ENCODE measurements at places on chromosomes 4 and X. TPM values are rescaled to one million over a fixed set of nuclear protein-coding genes. Genes with fewer than 3 reads are reported as not detected.

DNA sequence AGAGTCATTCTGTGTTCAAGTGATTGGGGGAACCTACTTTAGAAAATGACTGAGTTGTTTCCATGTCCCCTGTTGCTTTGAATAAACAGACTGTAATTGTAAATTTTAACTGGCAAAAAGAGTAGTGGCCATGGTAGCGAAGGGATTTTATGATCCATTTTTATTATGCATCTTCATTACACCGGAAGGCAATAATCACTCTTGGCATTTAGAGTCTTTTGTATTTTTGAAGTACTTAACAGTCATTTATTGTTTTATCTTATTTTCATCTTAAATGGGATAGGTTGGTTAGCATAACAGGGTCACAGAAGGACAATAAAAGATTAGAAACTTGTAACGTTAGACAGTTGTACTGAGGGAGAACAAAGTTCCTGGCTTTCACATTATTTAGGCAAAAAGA, 11.0 kb upstream of the OTC start:
- DNase-seq: no peak

GRCh38 chr4:172169871-172170270, 356.7 kb downstream of the GALNTL6 start:
- no peak for DNase-seq

DNA sequence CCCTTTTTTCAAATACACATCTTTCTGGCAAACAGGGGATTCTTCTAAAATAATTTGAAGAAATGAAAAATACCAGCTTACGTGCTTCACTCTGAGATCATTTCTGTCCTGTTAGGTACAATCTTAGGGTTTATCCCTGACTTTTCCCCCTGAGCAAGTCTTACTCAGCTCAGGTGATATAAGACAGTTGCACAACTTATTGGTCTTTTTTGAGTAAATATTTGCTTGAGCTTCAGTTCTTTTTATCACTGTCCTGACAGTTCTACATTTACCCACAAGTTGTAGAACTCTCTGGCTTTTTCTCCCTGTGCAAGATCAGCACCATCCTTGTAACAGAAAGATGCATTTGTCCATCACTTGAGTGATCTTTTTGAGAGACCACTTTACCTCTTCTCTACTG, 84.9 kb downstream of the MID1IP1 start:
- no peak for DNase-seq

DNA sequence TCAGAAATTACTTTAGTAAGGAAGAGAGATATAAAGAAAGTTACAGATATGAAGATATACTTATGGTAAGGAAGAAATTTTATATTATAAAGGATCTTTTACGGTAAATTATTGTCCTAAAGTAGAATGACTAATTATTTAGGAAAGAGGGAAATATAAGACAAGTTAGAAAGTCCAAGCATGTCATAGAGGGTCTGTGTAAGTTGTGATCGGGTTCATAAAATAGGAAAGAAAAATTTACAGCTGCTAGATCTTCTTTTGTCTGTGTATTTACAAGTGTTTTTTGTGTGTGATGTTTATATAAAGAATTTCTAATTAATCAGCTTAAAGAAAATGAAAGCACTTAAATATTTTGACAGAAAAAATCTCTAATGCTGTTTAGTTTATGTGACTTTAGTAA, 1054.9 kb upstream of the DIAPH2 start:
- DNase-seq: no peak

- no peak for DNase-seq
These were observed 99.6 kb downstream of the SMIM20 start for GRCh38 chr4:26013629-26014028.

- no peak for DNase-seq
These were observed 60.8 kb downstream of the EGF start for GRCh38 chr4:109973529-109973905.

- no peak for DNase-seq
These were observed 31.6 kb upstream of the SPARCL1 start for GRCh38 chr4:87560802-87561201.

DNA sequence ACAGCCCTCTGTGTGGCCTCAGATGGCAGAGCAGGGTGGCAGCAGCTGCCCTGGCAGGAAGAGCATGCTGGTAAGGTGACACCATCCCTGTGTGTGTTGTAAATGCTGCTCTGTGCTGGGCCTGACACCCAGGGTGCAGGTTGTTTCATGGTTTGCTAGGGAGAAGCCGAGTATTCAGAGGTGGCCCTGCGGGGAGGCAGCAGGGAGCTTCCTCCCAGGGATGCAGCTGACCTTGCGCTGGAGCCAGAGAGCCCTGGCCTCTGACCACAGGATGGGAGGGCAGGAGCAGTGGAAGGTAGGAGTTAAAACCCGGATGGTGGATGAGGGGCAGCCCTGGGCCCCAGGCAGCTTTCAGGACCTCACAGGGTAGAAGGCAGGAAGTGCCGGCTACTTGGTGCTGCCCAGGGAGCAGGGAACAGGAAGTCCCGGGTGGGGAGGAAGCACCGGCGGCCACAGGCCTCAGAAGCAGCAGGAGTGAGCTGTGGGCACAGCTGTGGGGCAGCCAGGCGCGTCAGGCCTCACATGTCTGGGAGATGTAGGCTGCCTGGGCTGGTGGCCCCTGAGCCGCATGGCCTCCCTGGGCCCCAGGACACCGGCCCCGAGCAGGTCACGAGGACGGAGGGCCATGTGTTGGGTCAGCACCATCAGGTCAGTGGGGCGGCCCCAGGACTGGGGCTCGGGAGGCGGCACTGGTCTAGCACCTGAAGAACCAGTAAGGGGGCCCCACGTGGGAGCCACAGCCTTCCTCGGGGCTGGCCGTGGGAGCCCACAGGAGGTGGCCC, 19.1 kb downstream of the SH3BP2 start:
- DNase-seq: no peak

GRCh38 chr4:182854466-182854865, 62.7 kb downstream of the DCTD start:
- DNase-seq: no peak

The GUCY1A1 gene
- 0.38 TPM for polyA plus RNA-seq

The CLDN34 gene
- polyA plus RNA-seq: not detected
